ENCODE measurements at places on chromosomes 12 and 14.
A peak's percentile ranks its signal among the peaks of the same experiment; 100 is the strongest.

- DNase-seq = no peak
These were observed 25.4 kb downstream of the CD9 start for GRCh38 chr12:6225630-6226001.

- DNase-seq = no peak
These were observed 34.6 kb downstream of the PTPRR start for GRCh38 chr12:70885956-70886355.

- DNase-seq = no peak
These were observed 14.8 kb downstream of the ZBTB39 start for GRCh38 chr12:56991319-56992246.

GRCh38 chr14:31965071-31965734 lies 111.9 kb upstream of the ARHGAP5 start:
- no peak for DNase-seq

DNA sequence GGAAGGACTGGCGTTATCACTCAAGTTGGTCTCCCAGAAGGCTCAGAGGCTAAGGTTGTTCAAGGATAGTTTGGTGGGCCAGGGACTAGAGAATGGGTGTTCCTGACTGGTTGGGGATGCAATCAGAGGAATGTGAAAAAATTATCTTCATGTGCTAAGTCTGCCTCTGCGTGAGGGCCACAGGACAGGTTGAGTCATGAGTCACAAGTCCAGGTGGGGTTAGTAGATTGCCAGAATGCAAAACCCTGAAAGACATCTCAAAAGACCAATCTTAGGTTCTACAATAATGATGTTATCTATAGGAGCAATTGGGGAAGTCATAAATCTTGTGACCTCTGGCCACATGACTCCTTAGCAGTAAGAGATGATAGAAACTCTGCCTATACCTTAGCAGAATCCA lies 220.1 kb upstream of the EEA1 start:
- no peak for DNase-seq

- DNase-seq = no peak
These were observed 7.9 kb upstream of the ITFG2 start for GRCh38 chr12:2804393-2805142.

- DNase-seq = peak; percentile 74
These were observed 80.7 kb downstream of the KDM2B start for GRCh38 chr12:121499929-121500793.

DNA sequence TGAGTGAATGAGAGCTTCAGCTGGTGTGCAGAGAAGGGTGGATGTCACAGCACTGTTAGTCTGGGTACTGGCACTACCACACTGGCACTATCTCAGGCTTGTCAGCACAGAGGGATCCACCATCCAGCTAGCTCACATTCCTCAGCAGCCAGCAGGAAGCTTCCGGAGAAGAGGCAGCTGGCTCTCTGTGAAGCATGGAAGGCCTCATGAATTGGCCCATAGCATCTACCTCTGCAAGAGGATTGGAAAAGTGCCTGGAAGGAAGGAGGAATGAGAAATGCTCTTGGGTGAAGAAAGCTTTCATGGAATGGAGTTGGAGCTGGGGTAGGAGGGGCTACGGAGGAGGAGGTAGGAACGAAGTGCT lies 9.9 kb downstream of the KRT83 start:
- no peak for DNase-seq

DNA sequence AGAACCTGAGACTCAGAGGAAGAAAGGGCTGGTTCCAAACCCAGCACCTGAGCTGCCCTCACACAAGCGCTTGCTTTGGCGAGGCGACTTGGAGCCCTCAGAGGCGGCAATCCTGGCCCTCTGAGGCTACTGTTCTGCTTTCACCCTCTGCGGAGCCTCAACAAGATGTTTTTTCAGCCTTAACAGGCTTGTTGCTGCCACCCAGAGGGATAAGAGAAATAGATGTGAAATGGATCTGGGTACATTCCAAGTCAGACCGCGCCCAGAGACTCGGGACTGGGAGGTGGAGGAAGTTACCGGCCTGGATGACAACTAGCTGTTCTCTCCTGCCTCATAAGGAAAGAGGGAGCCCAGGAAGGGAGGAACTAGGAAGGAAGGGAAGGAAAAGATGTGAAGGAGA lies 89.6 kb downstream of the TTC7B start:
- peak; percentile 29 for DNase-seq

GRCh38 chr12:19842116-19842515 lies 402.8 kb downstream of the AEBP2 start:
- no peak for DNase-seq

DNA sequence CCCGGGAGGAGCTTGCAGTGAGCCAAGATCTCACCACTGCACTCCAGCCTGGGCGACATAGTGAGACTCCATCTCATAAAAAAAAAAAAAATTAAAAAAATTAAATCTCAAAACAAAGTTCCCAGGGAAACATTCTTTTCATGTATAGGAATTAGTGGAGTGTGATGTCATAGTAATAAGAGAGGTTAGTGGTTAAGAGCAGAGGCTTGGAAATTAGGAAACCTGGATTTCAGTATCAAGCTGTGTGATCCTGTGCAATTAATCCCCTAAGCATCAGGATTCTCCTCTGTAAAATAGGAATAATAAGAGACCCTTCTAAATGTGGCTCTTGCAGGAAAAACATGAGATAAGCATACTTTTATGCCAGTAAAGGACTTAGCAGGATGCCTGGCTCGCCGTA lies 3.1 kb upstream of the TXNRD1 start:
- no peak for DNase-seq

DNA sequence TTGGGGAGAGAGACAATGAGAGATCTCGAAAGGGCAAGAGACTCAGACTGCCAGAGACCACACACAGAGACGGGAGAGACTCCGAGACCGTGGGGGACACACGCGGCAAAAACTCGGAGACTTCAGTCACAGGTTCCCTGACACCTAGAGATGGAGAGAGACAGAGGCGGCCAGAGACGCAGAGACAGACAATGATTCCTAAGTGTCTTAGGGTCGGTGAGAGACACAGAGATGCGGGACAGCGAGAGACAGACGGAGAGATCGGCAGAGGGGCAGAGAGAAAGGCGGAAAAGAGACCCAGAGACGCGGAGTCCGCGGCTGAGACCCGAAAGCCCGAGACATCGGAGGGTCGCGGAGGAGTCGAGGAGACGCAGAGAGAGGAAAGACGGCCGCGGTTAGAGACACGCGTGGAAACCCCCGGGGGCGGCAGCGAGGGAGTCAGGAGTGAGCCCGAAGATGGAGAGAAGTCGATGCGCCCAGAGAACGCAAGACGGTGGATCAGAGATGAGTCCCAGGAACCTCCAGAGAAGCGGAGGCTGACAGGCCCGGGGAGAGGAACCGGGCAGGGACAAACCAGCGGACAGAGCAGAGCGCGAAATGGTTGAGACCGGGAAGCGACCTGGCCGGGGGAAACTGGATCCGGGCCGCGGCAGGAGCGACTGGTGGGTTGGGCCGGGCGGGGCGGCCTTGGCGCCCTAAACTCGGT lies 7.8 kb downstream of the LHX5 start:
- no peak for DNase-seq

GRCh38 chr14:89767861-89768268 lies 186.7 kb downstream of the EFCAB11 start:
- DNase-seq = peak; percentile 71

DNA sequence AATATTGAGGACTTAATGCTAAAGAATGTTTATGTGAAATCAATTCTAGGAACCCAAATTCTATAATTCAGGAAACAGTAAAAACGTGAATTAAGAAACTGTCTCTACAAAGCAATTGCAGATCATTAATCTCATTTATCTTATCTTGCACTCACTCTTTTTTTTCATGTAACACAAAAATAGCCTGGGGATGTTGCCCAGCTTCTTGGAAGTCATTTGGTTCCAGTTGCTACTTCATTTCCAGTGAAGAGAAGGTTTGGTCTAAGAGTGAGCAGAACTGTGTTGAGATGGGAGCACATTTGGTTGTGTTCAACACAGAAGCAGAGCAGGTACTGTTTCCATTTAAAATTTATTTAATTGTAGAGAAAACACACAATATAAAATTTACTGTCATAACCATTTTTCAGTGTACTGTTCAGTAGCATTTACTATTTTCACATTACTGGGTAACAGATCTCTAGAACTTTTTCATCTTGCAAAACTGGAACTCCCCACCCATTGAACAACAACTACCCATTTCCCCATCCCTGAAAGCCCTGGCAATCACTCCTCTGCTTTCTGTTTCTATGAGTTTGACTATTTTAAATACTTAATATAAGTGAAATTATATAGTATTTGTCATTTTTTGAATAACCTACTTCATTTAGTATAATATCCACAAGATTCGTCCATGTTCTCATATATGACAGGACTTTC lies 9.7 kb downstream of the CLEC6A start:
- peak; percentile 17 for DNase-seq

DNA sequence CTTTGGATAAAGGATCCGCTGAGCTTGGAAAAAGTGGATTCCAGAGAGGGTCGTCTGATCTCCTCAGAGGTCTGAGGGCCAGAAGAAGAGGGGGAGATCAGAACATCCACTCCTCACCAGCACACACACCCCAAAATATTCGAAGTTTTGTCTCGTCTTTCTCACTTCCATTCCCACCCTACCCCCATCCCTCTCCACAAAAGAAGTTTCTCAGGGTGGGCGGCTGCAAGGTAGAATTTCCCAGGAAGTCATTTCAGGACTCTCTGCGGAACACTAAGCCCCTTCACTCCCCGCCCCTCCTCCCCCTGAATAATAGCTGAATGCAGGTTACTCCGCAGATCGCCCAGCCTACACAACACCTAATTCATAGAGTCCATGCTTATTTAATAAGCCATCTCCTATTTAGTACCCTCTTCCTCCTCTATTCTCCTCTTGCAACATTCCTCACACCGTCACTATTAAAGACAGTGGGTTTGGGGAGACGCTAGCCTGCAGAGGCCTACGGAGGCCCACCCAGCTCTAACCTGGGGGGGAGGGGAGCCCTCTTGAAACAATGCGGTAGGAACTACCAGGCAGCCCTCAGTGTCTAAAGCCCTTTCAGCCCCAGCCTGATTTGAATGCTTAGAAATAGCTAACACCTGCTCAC lies 649 bp upstream of the SALL2 start:
- DNase-seq = peak; percentile 36

GRCh38 chr12:47231456-47231855 lies 151.7 kb upstream of the AMIGO2 start:
- no peak for DNase-seq

DNA sequence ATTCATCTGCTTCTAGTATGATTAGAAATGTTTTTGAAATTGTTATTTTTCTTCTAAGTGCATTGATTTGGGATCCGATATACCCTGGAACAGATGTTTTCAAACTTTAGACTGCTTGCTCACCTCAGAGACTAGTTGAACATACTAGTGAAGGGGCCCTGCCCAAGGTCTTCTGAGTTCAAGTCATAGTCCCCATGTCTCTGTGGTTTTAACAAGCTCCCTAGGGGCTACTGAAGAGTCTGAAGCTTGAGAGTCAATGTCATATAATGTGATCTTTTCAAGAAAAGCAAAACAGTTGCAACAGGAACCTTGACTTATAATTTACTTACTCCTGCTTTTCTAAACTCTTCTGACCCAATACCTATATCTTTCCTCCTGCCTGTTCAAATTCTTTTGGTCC lies 7.5 kb upstream of the UBE2N start:
- DNase-seq = no peak

DNA sequence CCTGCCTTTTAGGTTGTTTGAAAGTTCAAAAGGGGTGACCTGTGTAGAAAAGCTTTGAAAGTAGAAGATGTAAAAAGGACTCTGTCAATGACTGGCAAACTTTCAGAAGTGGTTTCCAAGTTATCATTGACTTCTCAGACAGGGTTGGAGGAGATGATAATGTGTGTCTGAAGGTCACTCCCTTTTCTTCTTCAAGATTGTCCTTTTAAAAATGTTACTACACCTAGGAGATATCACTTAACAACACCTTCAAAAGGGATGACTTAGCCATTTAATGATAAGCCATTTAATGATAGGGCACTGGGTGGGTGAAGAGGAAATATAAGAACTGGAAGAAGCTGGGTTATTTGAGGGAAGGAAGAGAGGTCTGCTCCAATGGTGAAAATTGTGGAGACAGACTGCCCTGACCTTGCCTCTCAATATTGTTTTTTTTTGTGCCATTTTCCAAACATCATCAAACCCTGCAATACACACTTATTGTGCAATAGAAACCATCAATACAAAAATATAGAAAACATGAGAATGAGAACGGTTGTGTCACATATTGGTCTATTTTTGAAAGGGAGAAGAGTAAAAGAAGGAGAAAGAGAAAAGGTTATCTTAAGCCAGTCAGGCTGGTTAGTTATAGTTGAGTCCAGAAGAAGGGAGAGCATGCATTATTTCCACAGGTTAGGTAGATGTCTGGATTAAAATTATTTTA lies 38.8 kb downstream of the BEST3 start:
- peak; percentile 96 for DNase-seq

DNA sequence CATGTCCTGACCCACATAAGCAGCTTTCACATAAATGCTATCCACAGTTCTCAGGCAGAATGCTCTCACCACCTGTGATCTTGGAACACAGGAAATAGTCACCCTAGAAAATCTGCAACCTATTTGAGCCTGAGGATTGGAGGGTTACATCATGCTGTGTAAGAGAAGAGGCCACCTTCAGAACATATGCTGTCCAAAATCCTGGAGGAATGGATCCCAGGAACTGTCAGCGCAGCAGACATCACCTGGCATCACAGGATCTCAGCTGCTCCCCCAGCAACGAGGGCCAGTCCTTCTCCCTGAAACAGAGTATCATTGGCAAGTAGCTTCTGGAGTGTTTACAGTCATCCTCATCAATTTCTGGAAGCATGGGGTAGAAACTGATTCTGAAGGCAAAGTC lies 63.2 kb upstream of the LTA4H start:
- DNase-seq = no peak

DNA sequence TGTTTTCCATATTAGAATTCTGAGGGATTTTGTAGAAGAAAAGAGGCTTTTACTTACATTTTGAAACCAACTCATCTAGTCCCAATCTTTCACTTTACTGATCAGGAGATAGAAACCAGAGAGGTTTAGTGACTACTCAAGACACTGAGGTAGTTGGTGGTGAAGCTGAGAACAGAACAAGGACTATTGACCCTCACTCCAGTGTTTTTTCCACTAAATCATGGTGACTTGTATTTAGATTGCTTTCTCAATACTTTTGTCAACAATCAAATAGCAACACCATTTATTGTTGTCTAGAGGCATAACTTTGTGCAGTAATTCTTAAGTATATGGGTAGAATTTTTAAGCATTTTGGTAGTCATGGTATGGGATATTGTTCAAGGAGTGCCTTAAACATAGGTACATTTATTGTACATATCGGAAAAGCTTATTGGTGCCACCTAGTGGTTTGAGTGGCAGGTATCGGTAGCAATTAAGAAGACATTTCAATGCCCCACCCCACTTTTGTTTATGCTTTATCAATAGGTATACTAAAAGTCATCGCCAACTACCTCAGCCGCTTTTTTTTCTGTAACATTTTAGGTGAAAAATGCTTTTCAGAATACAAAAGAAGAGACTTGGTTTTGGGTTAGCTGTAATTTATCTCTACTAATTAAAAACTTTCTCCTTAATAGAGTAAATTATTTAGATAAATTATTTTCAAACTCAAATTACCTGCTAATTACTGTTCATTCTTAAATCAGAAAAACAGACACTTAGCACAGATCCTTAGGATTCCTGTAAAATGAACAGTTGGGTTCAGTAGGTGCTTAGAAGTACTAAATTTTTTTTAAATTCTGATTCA lies 47.3 kb upstream of the PAWR start:
- DNase-seq = peak; percentile 71

- DNase-seq = no peak
These were observed 28.9 kb downstream of the SLC15A4 start for GRCh38 chr12:128794661-128795529.

- no peak for DNase-seq
These were observed 127.0 kb downstream of the MED13L start for GRCh38 chr12:116150452-116150851.

- no peak for DNase-seq
These were observed 63.5 kb downstream of the LLPH start for GRCh38 chr12:66066929-66067523.

Measured in hematopoietic multipotent progenitor cell treated with erythropoietin and hydrocortisone succinate and interleukin-3 and kit ligand, for 8 days (in vitro differentiated cells).